ENCODE measurements at places on chromosomes 4 and X.

DNA sequence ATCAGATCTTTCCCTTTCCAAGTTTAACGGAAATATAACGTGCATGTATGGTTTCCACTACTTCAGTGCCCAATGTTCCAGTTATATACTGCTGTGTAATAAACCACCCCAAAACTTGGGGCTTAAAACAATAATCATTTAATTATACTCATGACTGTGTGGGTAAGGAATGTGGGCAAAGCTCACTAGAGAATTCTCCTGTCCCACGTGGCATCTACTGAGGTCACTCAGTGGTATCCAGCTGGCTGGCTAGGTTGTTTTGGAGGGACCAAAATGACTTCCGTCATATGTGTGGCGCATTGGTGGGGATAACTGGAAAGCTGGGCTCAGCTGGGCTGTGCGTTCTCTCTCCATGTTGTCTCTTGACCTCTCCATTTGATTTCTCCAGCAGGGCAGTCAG lies 18.5 kb downstream of the ZCCHC18 start:
- no peak for DNase-seq

- DNase-seq: no peak
Observed at GRCh38 chr4:124389591-124389990, 322.9 kb downstream of the ANKRD50 start.

GRCh38 chr4:151035911-151036310 lies 20.8 kb upstream of the LRBA start:
- DNase-seq: no peak

GRCh38 chrX:77415882-77416281 lies 31.3 kb upstream of the FGF16 start:
- no peak for DNase-seq

- no peak for DNase-seq
Observed at GRCh38 chr4:170004651-170005295, 21.4 kb downstream of the MFAP3L start.

DNA sequence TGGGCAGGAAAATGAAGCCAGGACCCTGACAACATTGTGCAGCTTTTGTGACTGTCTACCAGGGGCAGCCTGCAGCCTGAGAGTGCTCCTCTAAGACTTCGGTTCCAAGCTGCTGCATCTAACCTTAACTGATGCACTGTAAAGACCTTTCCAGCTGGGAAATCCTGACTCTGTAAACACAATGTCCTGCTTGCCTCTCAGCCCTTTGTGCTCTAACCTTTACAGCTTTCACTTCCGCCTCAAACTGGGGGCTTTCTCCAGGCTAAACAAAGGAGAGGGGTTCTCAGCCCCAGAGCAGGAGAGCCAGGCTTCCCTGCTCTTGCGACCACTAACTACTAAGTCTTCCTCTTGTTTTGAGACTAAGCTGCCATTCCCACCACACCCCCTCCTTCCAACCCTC lies 19.3 kb upstream of the RASL11B start:
- DNase-seq: no peak

Measured in activated CD4-positive, alpha-beta T cell treated with anti-CD3 and anti-CD28 coated beads, Interleukin-2, amount 10 ng/mL, durations not matched to agents 7 days and 5 days (primary cell).